ENCODE measurements at places on chromosomes 4 and X.
A peak's percentile ranks its signal among the peaks of the same experiment; 100 is the strongest.

GRCh38 chr4:128810331-128810870 lies 901 bp downstream of the JADE1 start:
- no peak for DNase-seq

DNA sequence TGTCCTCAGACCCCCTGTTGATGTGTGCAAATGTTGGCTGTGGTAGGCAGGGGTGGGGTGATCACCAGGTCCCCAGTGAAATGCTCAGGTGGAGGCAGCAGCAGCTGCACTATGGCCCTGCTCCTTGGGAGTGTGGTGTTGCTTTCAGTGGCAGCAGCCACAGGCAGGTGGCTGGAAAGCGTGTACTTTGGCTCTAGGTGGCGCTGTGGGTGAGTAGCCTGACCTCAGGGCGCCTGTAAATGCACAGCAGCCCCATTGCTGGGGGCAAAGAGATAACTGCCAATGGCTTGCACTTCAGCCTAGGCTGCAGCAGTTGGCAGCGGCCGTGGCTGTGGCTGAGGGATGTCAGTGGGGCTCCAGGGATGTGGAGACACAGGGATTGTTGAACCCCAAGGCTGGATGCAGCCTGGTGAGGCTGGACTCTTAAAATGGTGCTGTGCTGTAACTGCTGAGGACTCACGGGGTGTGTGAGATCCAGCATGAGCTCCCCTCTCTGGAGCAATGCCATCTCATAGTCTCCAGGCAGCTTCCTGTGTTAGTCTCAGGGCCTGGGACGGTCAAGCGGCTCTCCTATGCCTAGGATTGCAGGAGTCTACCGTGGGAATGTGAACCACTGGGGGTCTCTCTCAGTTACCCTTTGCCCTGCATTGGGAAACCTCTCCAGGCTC lies 421.7 kb upstream of the HTR2C start:
- no peak for DNase-seq

GRCh38 chrX:24147165-24147564 lies 2.4 kb upstream of the ZFX start:
- DNase-seq = no peak

DNA sequence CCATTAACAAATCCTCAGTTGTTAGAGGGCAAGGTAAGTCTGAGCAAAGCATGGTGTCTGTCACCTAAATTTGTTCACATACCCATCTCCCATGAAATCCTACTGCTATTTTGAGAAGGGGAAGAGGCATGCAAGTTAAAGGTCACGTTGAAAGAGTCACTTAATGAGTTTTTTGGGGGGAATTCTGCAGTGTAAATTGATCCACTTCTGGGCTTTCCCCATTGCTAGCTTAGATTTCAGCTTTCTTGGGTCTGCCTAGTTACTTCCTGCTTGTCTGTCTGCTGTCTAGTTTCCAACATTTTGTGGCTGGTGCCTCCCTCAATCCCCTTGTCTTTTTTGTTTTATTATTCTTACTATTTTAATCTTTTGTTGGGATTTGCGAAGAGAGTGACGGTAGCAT lies 32.0 kb downstream of the CEP135 start:
- DNase-seq = no peak

DNA sequence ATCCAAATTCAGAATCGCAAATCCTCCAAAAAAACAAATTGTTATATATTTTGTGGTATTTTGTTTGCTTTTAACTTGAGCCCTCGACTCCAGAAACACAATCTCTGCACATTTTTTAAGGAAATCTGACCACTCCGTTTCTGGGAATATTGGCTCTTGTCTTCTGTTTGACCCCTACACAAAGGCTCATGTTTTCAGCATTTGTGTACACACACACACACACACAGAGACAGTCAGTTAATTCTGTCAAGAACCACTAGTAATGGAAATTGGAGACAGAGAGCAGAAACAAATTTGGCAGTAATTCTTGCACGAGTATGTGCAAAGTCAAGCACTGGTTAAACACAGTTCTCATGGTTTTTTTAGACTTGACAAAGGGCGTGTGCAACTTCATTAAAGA lies 115.4 kb downstream of the AFAP1 start:
- no peak for DNase-seq

GRCh38 chr4:166896254-166896653 lies 338.0 kb downstream of the SPOCK3 start:
- DNase-seq = no peak

- DNase-seq = no peak
Measured at GRCh38 chr4:165631912-165632311, 241.1 kb upstream of the TLL1 start.

DNA sequence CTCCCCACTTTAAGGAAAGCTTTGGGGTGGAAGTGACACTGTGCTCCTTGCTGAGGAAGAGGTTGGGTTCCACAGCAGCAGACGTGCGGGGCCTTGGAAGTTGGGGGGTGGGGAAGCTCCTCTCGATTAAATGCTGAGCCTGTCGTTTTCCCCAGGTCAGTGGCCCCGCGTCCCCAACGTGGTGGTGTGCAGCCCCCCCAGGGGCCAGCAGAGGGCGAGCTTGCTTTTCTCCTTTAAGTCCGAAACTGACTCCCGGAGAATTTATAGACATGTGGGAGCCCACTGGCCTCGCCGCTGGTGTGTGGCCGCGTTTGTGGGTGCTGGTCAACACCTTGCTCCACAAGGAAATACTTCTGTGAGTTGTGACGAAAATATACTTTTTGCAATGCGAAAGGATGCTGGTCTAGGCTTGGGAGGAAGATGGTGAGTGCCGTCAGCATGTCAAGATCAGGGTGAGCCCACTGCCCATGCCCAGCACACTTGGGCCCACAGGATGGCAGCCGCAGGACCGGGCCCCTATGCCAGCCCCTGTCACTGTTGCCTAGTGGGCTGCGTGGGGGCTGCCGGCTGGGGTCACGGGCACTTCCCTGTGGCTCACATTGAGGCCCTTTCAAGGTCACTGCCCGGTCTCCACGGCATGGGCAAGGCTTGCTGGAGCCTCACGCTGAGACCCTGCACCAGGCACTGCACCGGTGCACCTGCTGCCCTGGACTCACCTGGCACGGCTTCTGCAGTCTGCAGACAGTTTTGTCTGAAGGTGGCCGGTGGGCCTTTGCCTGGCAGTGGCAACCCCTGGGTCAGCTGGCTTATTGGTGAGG lies 9.4 kb downstream of the UVSSA start:
- peak; percentile 7 for DNase-seq

DNA sequence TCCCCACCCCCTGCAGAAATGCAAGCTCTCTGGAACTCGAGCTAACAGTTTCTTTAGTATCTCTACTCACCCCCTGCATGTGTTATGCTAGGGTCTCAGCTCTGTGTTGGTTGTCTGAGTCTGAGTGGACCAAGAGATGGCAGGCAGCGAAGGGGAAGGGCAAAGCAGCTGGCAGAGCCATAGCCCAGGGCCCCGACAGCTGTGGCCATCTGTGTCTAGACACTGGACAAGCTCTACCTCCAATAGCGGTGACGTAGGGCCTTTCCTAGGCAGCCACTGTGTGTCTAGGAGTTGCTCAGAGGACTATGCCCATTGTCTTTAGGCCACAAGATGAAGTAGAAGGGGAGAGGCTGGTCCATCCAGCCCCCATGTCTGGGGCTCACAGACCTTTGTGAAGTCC lies 79.2 kb downstream of the EFNB1 start:
- DNase-seq = no peak

Data from caudate nucleus (tissue), 63 donors.